Stimulated activated CD4-positive, alpha-beta T cell treated with anti-CD3 and anti-CD28 coated beads, Interleukin-1b, Interleukin-23, amount 100 ng/mL, for 48 hours (primary cell): ENCODE measurements at places on chromosomes 5 and 9.

- no peak for DNase-seq
These were observed 88.9 kb downstream of the AMBP start for GRCh38 chr9:113989017-113989713.

GRCh38 chr9:95620314-95620713 is 103.5 kb upstream of the PTCH1 start:
- no peak for DNase-seq

- no peak for DNase-seq
These were observed 28.6 kb upstream of the FEM1C start for GRCh38 chr5:115573133-115573532.

GRCh38 chr5:103393101-103393754 is 134.7 kb downstream of the MACIR start:
- no peak for DNase-seq

DNA sequence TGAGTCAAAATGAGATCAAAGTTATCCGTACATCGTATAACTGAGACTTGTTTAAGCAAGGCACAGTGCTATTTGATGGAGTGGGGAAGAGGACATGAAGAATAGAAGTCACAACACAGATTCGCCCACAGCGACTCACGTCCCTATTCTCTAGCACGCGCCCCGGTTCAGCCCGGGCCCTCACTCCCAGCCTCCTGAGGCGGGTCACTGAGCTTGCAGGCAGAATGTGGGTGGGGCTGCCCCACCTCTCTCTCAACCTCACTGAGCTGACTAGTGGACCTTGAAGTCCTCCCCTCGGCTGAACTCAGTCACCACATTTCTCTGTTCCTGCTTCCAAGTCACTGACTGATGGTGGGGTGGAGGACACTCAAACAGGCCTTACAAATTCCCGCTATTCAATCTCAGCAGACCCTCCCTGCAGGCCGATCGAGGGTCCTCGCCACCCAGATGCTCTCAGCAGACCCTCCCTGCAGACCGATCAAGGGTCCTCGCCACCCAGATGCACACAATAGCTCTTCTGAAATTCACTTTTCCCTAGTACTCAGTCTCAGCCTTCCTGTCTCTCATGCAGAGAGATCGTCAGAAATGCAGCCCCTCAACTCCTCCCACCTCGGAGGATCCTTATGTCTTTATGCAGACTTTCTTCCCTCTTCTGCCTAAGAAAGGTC is 12.9 kb downstream of the GLDC start:
- no peak for DNase-seq
